ENCODE measurements at places on chromosomes 12 and 14.

DNA sequence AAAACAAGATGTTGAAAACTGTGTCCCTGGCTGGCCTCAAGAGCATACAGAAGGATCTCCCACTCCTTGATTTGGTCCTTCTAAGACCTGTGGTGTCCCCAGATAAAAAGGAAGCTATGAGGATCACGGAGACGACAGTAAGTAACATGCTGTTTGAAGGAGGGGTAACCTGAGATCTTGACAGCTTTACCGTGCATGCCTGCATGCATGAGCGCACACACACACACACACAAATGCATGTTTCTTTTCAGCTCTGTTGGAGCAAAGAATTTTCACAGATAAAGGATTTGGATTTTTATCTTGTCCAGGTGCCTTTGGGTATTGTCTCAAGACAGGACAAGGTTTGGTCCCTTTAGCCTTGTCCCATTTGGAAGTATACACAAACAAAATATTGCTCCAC, 411.6 kb upstream of the CCDC196 start:
- no peak for DNase-seq

- no peak for DNase-seq
Observed at GRCh38 chr12:94812345-94812744, 162.0 kb upstream of the TMCC3 start.

- no peak for DNase-seq
Observed at GRCh38 chr12:59603754-59604153, 7.9 kb downstream of the SLC16A7 start.

GRCh38 chr14:104405360-104406226, 174.0 kb upstream of the C14orf180 start:
- DNase-seq = no peak

DNA sequence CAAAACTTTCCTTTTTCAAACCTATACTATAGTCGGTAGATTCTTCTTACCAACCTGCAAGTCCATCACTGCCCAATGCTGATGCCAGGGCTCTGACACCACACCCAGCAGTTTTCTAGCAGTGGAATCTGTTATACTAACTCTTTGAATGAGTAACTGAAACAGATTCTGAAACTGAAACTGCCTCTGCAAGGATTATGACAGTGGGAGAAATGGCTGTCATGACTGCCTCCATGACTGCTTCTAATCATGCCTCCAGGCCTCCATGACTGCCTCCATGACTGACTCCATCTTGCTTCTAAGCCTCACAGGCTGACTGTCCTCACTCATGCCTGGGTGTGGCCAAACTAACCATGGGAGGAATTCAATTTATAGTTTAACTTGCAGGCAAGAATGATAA, 29.4 kb upstream of the OXA1L start:
- DNase-seq = no peak

- no peak for DNase-seq
Observed at GRCh38 chr14:99214701-99215100, 57.3 kb downstream of the BCL11B start.

GRCh38 chr12:64293654-64294364, 71.7 kb upstream of the KICS2 start:
- DNase-seq = no peak

DNA sequence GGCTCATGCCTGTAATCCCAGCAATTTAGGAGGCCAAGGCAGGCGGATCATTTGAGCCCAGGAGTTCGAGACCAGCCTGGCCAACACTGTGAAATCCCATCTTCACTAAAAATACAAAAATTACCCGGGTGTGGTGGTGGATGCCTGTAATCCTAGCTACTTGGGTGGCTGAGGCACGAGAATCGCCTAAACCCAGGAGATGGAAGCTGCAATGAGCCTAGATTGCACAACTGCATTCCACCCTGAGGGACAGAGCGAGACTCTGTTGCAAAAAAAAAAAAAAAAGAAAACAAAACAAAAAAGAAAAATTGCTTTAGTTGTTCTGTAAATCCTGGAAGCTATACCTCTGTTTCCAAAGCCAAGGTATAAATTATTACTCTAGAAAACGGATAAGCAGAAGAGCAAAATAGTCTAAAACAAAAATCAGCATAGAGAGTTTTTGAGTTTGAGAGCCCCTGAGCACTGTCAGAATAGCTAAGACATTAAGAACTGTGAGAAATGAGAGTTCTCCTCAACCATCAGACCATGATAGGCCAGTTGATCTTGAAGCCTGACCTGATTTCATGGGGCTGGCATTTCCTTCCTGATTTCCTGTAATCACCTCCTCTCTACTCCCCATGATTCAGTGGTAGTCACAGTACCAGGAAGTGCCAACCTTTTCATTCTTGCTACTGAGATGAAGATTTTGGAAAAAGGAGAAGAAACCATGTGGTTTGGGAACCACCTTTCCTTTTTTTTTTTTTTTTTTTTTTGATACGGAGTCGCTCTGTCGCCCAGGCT, 31.7 kb downstream of the ATP2A2 start:
- DNase-seq = no peak

- no peak for DNase-seq
Observed at GRCh38 chr12:51862947-51863346, 14.4 kb upstream of the FIGNL2 start.

- peak; percentile 9 for DNase-seq
Observed at GRCh38 chr14:28756884-28757570, 9.6 kb upstream of the FOXG1 start.

DNA sequence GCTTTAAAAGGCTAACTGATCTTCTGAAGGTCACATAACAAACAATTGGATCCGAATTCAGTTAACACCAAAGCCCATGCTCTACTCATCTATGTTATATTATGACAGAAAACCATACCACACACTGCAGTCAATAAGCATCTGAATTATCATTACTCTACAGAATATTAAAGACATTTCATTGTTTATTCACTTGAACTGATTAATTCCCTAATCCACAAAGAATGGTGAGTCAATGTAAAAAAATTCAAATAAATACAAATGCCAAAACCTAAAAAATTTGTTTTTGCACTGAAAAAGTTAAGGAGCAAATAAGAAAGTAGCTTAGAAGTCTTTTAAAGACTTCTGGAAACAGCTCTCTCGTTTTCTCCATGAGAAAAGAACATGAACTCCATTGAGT, 13.7 kb downstream of the NID2 start:
- no peak for DNase-seq

- DNase-seq = peak; percentile 83
Observed at GRCh38 chr14:33916663-33917565, 34.0 kb downstream of the EGLN3 start.

GRCh38 chr12:4979737-4980136, 63.9 kb upstream of the KCNA5 start:
- no peak for DNase-seq

DNA sequence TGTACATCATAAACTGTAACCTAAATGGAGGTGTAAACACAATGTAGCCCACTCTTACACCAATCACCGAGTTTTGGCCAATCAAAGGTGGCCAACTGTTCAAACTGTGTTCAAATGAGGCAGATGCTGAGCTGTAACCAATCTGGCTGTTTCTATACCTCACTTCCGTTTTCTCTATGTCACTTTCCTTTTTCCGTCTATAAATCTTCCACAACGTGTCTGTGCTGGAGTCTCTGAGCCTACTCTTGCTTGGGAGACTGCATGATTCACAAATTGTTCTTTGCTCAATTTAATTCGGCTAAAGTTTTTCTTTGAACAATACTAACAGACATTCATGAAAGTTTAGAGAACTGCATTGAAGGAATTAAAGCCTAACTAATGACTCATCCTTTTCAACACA, 547.1 kb upstream of the USP15 start:
- DNase-seq = no peak

- no peak for DNase-seq
Observed at GRCh38 chr14:22252686-22253085, 336.3 kb downstream of the DAD1 start.

DNA sequence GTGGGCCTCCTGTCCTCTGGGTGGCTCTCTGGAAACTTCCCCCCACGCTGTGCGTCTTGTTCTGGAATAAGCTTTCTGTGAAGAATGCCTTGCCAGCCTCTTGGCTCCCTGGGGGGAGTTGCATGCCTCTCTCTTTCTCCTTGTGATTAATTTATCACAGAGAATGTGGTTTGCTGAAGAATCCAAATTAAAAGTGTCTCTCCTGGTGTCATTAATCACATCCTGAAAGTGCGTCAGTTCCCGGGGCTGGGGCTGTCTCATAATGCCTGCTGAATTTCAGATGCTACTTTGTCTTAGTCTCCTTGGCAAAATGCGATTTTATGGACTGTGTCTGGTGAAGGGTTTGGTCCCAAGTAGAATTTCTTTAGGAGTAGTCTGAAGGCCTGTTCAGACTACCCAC, 787.7 kb upstream of the TMEM132C start:
- no peak for DNase-seq

DNA sequence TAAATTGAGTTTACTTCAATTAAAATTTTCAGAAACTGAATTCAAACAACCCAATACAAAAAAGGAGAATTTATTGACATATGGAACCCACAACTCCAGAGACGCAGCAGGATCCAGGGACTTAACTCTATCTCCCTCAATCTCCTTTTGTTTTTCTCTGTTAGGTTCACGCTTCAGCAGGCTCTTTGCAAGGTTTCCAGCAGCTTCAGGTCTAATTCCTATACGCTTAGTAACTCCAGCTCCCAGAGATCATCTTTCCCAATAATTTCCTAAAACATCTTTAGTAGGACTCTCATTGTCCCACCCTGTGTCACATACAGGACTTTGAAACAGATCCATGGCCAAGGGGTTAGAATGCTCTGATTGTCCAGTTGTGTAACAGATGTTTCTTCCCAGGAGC, 175.2 kb downstream of the RMST start:
- DNase-seq = no peak

DNA sequence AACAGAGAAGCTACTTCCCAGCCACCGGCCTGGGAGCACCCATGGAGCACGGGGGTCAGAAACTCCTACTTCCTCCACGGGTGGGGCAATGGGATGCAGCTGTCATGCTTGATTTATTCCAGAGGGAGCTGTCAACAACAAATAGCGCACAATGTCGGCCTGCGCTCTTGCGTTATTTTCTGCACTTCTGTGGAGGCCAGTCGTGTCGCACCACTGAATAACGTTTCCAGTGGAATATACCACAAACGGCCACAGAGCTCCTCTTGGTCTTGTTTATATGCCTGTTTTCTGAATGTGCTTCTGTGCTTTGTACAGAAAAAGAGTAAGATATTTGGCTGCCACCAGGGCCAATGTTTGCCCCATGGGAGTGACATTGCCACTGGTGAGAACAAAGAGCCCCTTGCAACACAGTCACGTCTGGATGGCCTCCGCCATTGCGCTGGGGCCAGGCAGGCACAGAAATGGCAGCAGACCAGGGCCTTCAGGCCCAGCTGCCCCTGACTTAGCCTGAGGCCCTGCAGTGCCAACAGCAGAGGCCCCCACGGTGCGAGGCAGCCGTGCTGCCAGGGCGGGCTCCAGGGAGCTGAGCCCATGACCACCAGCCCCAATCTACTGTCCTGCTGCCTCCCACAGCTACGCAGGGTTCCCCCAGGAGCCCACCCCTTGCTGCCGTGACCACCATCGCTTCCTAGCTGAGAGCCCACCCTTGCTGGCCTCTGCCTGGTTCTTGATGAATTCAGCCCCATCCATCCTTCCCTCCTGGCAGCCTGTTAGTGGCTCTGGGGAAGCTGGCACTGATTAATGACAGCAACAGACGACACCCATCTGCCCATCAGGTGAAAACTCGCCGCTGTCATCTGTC, 28.9 kb upstream of the TMEM179 start:
- DNase-seq = no peak

- no peak for DNase-seq
Observed at GRCh38 chr14:52146504-52146903, 77.6 kb upstream of the NID2 start.

- peak; percentile 67 for DNase-seq
Observed at GRCh38 chr12:46661110-46661845, 164.5 kb downstream of the SLC38A4 start.

GRCh38 chr12:10940389-10940788, 1.3 kb upstream of the TAS2R14 start:
- no peak for DNase-seq

Data from hematopoietic multipotent progenitor cell treated with erythropoietin and hydrocortisone succinate and interleukin-3 and kit ligand, for 8 days (in vitro differentiated cells).